A673 (cell line): ENCODE measurements at places on chromosomes 16 and 17. TPM values are rescaled to one million over a fixed set of nuclear protein-coding genes. Genes with fewer than 3 reads are reported as not detected.

- H3K36me3 ChIP-seq: no peaks in the 10 kb centered on the region
- H3K27ac ChIP-seq: no peak overlapping the region
- H3K4me1 ChIP-seq: peaks cover 17% of the 10 kb centered on the region
- peaks cover 37% of the 10 kb centered on the region for H3K27me3 ChIP-seq
- peak overlapping the region; percentile 54 for H3K4me3 ChIP-seq
Measured at GRCh38 chr16:88939972-88940861, 36.8 kb downstream of the CBFA2T3 start.

DNA sequence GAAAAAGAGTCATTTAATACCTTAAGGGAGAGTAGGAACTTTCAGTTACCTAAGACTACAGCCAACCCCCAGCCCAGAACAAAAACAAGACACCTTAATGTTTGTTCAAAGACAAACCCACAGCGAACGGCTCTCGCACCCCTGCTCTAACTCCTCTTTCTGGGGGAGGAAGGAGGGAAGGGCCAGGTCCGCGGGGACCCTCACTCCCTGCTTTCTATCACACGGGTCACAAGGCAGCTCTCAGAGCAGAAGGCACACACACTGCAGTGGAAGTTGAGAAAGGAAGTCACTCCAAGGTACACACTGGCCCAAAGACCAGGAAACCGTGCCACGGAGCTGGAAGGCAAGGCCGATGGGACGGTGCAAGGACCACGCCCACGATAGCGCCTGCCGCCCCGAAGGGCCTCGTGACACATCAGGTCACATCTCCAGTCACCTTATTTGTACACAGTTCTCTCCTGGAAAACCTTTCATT, 10.0 kb downstream of the LITAFD start:
- H3K27me3 ChIP-seq: no peaks in the 10 kb centered on the region
- no peak overlapping the region for H3K4me3 ChIP-seq
- H3K27ac ChIP-seq: peak overlapping the region; percentile 40
- DNase-seq: no peak
- no peaks in the 10 kb centered on the region for H3K4me1 ChIP-seq

The CHST4 gene
- not detected in 2 replicates for total RNA-seq

DNA sequence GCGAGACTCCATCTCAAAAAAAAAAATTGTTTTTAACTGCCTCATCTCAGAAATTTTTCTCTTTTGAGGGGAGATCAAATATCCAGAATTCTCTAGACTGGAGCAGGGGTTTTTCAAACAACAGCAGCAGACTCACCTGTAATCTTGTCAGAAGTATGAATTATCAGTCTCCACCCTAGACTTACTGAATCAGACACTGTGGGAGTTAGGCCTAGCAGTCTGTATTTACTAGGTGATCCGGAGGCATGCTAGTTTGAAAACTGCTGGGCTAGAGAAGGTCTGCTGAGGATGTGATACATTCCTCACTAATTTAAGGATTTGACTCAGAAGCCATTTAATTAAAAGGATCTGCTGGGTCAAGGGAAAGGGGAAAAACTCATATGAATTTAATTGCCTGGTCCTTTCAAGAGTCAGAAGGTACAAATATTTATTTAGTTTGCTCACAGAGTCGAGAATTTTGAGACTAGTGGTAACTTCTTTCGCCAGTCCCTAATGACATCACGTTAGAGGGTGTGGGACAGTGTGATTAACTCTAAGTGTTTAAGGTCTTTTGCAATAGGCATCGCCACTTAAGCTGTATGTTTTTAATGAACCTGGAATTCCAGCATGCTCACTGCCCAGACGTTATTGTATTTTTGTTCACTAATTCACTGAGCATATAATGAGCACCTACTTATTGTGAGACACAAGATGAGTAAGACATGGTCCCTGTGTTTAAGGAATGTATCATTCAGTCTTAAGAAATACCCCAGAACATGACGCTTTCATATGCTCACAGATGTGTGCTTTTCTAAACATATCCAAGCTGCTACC, 14.2 kb downstream of the ATP6V0A1 start:
- no peak for DNase-seq
- H3K4me3 ChIP-seq: no peak overlapping the region
- H3K27ac ChIP-seq: no peak overlapping the region
- H3K27me3 ChIP-seq: no peaks in the 10 kb centered on the region
- H3K36me3 ChIP-seq: peaks cover 9% of the 10 kb centered on the region

GRCh38 chr16:47065766-47066688, 77.7 kb downstream of the NETO2 start:
- no peak for DNase-seq
- no peak overlapping the region for H3K27ac ChIP-seq
- no peaks in the 10 kb centered on the region for H3K27me3 ChIP-seq
- H3K4me1 ChIP-seq: no peaks in the 10 kb centered on the region

The ABCA9 gene
- 1.4 and 2.1 TPM in 2 replicates for total RNA-seq

GRCh38 chr17:46940692-46941404, 17.9 kb downstream of the GOSR2 start:
- H3K27me3 ChIP-seq: no peaks in the 10 kb centered on the region
- H3K36me3 ChIP-seq: no peaks in the 10 kb centered on the region
- H3K4me1 ChIP-seq: peaks cover 7% of the 10 kb centered on the region
- peak; percentile 64 for DNase-seq
- no peak overlapping the region for H3K4me3 ChIP-seq

The SPATA20 gene
- 11.1 and 16.5 TPM in 2 replicates for total RNA-seq
